ENCODE measurements at places on chromosomes 13 and 19.

DNA sequence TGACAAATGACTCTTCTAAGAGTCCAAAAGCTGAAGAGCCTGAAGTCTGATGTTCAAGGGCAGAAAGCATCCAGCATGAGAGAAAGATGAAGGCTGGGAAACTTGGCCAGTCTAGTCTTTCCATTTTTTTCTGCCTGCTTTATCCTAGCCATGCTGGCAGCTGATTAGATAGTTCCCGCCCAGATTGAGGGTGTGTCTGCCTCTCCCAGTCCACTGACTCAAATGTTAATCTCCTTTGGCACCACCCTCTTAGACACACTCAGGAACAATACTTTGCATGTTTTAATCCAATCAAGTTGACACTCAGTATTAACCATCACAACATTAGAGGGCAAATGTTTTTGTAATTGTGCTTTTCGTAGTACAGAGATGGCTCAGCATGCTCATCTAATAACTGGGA lies 267.5 kb upstream of the KLHL1 start:
- DNase-seq = no peak

GRCh38 chr19:21680026-21680425 lies 87.4 kb downstream of the ZNF100 start:
- no peak for DNase-seq

- DNase-seq = no peak
These were observed 183.4 kb downstream of the RBM26 start for GRCh38 chr13:79222427-79223205.

DNA sequence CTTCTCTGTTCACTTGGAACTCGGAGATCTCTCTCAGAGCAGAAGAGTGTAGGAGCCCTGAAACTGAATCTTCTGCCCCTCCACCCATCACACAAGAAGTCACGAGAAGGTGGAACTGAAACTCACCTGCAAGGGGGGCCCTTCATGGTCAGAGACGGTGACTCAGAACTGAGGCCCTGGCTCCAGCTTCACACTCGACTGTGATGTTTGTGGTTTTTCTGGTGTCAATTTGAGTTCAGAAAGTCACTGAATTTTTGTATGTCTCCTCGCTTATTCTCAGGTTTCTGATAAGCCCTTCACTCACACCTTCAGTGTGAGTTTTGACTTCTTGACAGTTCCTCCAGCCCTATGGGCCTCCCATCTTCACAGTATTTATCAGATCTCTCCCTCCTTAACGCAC lies 23.1 kb downstream of the SIGLEC5 start:
- DNase-seq = no peak

- no peak for DNase-seq
These were observed 4.7 kb downstream of the HCN2 start for GRCh38 chr19:594265-594870.

DNA sequence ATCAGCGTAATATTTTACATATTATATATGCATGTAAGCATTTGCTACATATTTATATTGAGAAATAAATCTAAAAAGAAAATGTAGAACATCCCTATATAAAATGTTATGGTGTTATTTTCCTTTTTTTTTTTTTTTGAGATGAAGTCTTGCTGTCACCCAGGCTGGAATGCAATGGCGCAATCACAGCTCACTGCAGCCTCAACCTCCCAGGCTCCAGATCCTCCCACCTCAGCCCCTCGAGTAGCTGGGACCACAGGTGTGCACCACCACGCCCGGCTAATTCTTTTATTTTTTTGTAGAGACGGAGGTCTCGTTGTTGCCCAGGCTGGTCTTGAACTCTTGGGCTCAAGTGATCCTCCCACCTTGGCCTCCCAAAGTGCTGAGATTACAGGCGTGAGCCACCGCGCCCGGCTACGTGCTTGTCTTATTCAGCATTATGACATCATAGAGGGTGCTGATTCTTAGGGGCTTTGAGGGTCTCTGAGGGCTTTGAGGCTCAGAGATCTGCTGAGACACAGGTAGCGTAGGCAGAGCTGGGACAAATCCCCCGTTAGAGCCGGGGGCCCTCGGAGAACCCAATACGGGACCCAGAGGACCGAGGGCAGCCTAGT lies 101.9 kb downstream of the GADD45B start:
- DNase-seq = no peak

- DNase-seq = no peak
These were observed 20.4 kb downstream of the PCID2 start for GRCh38 chr13:113187883-113188665.

- no peak for DNase-seq
These were observed 4.9 kb upstream of the ERCC1 start for GRCh38 chr19:45428384-45429231.

GRCh38 chr13:42950181-42950580 lies 41.9 kb downstream of the EPSTI1 start:
- DNase-seq = no peak

DNA sequence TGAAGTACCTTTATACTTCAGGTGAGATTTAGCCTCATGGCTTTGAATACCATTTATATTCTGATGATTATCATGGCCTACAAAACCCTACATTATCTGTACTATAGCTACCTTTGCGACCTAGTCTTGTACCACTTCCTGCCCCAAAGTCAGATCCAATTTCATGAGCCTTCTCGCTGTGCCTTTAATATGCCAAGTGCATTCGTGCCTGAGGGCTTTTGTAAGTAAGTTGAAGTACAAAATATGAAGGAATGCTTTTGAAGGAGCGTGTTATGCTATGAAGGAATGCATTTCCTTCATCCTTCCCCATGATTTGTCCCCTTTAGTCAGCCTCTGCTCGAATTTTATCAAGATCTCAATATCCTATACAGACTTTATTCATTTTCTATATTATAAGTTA lies 9.2 kb upstream of the RASL11A start:
- no peak for DNase-seq

DNA sequence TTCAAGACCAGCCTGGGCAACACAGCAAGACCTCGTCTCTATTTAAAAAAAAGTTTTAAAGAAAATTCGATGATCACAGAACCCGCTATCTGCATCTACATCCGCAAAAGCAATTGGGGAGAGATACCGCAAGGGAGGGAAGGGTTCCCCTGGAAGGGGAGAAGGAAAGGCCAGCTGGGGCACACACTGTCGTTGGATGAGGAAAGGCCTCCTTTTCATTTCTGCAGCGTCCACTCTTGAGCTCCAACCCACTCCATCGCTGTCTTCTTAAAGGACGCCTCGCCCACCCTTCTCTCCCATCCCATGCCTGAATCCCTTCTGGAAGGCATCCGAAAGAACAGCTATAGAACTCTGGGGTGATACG lies 3.2 kb upstream of the PRKCG start:
- no peak for DNase-seq

DNA sequence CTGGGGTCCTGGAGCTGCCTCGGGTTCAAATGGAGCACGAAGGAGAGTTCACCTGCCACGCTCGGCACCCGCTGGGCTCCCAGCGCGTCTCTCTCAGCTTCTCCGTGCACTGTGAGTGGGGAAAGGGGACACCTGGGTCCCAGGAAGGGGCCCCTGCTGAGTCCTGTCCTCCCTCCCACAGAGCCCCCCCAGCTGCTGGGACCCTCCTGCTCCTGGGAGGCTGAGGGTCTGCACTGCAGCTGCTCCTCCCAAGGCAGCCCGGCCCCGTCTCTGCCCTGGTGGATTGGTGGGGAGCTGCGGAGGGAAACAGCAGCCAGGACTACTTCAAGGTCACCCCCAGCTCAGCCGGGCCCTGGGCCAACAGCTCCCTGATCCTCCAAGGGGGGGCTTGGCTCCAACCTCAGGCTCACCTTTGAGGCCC lies 11.0 kb upstream of the SIGLEC11 start:
- no peak for DNase-seq

- DNase-seq = no peak
These were observed 541.4 kb downstream of the DACH1 start for GRCh38 chr13:71325556-71325955.

DNA sequence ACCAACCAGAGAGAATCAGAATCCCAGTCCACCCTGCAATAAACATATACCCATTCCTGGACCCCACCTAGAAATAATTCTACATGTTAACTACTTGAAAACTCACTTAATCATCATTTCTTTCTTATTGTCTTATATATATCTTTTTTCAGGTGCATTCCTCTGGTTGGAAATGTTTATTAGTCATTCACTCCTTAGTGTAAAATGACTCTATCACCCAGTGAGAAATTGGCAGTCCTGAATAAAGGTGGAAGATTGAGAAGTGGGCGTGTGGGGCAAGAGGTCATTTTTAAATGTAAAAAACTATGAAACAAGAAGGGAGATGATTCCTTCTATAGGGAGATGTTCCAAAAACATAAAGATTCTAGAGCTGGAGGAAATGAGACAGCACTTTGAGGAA lies 101.2 kb upstream of the MBNL2 start:
- DNase-seq = no peak

GRCh38 chr19:49333811-49334288 lies 1.4 kb upstream of the CD37 start:
- no peak for DNase-seq

GRCh38 chr19:927351-927779 lies 1.5 kb downstream of the ARID3A start:
- DNase-seq = no peak

- DNase-seq = no peak
These were observed 12.6 kb downstream of the ATP11A start for GRCh38 chr13:112702341-112702985.

- no peak for DNase-seq
These were observed 3.0 kb downstream of the LGALS4 start for GRCh38 chr19:38809592-38810252.
